ENCODE measurements at places on chromosomes 7 and 10.

GRCh38 chr10:99874341-99875085, 92.1 kb downstream of the ABCC2 start:
- no peak for DNase-seq

DNA sequence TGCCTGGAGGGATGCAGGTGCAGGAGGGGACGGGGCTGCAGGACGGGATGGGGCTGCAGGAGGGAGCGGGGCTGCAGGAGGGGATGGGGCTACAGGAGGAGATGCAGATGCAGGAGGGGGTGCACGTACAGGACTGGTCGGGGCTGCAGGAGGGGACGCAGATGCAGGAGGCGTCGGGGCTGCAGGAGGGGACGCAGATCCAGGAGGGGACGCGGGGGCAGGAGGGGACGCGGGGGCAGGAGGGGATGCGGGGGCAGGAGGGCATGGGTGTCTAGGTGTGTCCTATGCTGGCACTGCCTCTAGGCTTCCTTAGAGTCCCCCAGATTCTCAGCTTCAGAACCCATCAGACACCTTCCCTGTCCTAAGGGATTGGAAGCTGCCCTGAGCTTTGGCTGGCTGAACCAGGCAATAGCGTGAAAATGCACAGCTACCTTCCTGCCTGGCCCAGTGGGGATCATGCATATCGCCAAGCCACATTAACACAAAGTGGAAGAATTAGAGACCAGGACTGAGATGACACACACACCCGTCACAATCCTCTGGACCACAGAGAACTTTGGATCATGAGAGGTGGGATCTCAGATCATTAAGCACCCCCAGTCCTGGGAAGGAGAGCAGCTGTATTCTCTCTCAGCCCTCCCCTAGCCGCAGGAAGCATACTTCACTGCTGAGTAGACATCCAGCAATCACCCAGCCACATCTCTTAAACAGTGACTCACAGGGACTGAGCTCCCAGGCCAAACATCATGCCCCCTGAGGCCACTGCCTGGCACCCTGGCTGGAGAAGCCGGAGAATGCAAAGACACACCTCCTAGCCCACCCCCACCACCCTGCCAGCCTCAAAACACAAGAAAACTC, 67.3 kb downstream of the VWA2 start:
- DNase-seq, result no peak

GRCh38 chr7:44046321-44047061, 2.0 kb downstream of the DBNL start:
- peak; percentile 20 for DNase-seq

- no peak for DNase-seq
These were observed 330.9 kb downstream of the KCNMA1 start for GRCh38 chr10:77306666-77307065.

DNA sequence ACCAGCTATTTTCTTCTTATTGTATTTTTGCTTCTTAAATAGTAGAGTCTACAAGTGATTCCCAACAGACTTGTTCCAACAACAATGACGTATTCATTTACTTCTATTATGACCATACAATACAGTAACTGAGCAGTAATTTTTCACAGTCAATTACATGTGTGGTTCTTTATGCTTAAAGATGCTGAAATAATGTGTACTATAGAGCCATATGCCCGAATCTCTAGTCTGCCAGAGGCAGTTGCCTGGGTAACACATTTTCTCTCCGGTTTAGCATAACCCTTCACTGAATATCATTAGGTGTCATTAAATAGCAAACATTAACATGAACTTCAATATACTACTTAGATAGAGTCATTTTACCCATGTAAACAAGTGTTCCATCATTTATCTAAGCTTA, 75.0 kb downstream of the SLC25A13 start:
- DNase-seq, result no peak

DNA sequence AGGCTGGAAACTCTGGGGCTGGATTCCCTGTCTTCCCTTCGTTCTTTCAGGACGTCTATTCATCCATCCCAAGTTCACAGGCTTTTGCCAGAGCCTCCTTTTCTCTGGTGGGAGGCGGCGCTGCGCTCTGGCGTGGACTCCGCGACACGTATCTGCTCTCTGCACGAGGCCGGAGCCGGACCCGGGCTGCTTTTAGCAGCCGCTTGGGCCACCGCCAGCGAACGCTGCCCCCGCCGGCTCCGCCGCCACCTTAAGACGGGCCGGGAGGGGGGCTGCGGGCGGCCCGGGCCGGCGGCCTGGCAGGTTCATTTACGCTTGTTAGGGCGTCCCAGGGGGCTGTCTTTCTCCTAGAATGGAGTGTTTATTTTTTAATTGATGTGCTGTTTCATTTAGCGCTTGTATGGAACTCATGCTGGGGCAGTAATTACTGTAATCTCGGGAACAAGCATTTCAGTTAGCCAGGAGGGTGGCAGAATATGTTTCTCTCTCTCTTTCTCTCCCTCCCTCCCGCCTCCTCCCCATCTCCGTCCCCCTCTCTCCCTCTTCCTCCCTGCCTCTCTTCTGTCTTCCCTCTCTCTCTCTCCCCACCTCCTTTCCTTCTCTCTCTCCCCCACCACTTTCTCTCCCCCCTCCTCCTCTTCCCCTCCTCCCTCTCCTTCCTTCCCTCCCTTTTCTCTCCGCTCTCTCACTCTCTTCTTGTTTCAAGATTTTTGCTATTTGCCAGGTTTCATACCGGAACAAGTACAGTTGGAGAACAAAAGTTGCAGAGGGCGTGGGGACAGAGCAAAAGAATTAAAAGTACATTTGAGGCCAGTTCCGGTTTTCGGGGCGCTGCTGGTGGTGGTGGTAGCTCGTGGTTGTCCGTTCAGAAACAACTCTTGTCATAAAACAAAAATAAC, 1.3 kb upstream of the FZD8 start:
- DNase-seq, result no peak

DNA sequence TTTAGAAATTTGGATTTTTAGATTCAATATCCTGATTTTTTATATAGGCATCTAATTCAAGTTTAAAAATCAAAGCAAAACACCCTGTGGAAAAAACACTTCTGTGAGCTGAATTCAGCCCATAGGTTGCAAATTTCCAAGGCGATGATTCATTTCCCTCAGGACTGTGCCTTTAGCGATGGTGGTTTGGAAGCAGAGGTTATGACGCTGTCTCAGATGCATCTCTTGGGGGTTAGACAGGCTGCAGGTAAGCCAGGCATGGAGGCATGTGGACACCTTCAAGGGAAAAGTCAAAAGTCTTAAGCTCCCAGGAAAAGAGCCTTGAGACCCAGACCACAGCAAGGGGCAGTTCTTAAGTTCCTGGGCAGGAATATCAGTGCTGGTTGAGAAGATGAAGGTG, 9.5 kb upstream of the FRA10AC1 start:
- DNase-seq, result no peak

DNA sequence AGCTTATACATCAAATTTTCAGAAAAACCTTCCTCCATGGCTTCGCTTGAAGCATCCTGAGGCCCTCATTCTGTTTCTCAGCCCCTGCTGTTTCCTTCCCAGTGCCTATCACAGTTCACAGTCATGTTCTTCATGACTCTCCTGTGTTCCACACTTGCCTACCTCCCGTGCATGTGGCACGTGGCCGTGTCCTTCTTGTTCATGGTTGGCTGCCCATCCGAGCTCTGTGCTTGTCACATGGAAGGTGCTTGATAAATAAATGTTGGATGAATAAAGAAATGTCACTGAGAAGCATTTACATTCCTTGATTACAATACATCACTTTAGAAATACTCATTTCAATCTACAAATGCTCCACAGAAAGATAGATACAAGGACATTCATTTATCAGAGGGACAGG, 23.7 kb upstream of the EGFR start:
- DNase-seq, result no peak

DNA sequence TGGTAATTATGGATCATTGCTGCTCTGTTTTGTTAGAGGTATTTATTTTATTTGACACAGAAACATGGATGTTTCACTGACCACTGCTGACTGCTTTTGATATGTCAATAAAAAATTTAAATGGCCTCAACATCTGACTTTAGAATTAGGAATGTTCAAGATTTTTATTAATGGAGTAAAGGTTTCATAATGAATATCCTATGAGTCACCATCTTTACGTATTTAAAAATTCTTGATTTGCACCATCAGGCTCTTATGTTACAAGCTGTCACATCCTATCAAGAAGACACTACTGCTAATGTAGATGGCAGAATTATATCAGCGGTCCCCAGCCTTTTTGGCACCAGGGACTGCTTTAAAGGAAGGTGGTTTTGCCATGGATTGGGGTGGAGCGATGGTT, 578.7 kb upstream of the NRP1 start:
- DNase-seq, result no peak

DNA sequence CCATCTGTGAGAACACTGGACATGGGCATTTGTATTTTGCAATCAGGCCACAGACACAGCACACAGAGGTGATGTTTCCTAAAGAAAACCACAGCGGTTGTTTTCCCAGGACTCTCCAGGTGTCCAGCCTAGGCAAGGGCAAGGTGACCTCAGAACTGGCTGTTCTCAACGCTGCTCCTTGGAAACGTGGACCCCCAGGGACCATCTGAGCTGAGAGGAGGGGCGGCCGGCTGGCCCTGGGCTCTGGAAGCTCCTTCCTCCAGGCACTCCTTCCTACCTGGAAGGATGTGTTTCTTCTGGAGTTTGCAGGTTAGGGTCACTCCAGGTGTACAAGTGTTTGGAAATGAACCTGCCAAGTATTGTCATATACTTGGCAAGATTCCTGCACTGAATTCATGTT, 103.1 kb downstream of the ADARB2 start:
- DNase-seq, result no peak

DNA sequence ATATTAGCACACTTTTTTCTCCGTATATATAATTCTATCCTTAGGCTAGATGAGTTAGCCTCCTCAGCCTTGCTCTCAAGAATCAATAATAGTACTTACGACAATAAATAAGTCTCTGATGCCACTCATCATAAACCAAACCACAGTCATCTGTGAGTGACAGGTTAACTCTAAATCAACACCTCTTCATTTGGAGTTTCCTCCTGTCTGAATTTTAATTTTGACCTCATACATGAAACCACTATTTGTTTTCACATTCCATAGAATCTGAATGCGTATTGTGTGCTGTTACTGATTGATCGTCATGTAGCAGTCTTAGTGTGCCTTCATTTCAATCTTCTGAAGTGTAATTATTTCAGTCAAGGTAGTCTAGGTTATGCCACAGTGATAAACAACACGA, 85.8 kb downstream of the HGF start:
- DNase-seq, result no peak

- no peak for DNase-seq
These were observed 171.0 kb downstream of the GRID1 start for GRCh38 chr10:86195521-86196157.

DNA sequence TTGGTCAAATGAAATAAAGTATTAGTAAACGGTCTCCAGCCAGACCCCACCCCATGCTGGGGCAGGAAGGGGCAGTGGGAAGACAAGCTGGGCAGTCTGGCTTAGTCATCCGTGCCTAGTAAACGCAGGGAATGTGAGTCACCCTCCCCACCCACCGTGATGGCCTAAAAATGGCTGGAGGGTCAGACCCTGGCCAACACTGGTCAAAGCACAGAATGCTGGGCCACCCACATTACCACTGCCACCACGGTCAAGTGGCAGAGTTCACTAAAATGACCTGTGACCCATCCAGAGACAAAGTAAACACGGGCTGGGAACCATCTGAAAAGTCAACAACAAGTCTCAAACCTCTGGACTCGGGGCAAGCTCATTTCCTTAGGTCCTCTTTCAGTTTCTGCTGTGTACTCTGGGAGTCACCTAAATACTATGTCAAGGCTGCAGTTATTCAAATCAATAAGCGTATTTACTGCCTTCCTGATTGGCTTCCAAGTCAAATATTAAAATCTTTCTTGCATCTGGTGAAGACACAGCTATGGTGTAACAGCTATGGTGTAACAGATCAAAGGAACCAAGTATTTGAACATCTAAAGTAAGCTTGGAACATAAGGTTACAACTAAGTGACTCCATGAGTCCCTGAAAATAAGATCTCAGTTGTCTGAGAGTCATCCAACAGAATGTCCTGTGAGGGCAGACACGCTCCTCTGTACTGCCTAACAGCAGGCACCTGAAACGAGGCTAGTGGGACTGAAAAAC, 3.0 kb downstream of the ZFAND2A start:
- no peak for DNase-seq

DNA sequence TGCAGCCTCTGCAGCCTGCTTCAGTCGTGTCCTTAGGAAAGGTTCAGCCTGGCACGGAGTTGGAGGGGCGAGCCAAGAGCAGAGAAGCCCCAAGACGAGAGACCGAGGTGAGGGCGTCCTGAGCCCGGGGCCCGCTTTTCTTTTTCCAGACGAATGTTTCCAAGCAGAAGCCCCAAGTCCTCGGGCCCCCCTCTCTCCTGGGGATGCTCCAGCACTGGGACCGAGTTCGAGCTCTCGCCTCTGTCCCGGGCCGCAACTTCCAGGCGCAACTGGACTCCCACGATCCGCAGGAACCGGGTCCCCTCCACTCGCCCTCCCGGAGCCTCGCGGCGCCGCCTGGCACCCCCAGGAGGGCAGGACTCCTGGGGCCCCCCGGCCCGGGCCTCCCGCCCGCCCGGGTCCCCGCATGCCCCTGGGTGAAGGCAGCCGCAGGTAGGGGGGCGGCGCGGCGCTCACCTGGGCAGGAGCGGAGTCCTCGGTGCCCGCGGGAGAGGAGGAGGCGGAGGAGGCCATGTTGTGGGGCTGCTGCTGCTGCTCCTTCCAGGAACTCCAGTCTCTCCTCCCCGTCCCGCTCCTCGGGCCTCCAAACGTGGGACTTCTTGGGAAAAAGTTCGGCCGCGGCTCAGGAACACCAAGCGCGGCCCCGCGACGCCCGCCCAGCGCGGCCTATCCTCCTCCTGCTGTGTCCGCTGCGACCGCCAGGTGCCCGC, 45.3 kb upstream of the CDK1 start:
- peak; percentile 38 for DNase-seq

- DNase-seq, result no peak
These were observed 57.4 kb downstream of the PPP1R17 start for GRCh38 chr7:31744294-31744874.

GRCh38 chr7:102129636-102130370, 156.9 kb upstream of the SH2B2 start:
- DNase-seq, result no peak

- DNase-seq, result no peak
These were observed 151.6 kb downstream of the KIAA1217 start for GRCh38 chr10:24360282-24361127.
